ENCODE measurements at places on chromosomes 6 and 20.

DNA sequence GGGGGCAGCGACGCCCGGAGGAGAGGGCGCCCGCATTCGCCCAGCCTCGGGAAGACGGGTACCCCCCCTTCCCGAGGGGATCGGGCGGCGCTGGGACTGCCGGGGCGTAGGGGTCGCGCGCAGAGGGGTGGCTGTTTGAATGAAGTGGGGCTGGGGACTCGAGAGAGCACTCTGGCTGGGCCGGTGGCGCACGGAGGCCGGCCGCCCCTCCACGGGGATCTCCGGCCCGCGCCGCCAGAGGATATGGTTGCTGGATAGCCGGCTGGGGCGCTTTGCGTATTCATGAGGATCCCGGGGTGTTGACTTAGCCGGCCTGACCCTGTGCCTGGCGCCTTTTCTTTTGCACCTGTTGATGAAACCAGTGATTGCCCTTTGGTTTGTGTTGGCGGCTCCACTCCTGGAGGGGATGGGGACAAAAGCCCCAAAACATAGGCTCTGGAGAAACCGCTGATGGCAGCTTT, 469 bp downstream of the SYNJ2 start:
- DNase-seq = no peak

- no peak for DNase-seq
Measured at GRCh38 chr20:49140411-49140810, 47.7 kb downstream of the STAU1 start.

DNA sequence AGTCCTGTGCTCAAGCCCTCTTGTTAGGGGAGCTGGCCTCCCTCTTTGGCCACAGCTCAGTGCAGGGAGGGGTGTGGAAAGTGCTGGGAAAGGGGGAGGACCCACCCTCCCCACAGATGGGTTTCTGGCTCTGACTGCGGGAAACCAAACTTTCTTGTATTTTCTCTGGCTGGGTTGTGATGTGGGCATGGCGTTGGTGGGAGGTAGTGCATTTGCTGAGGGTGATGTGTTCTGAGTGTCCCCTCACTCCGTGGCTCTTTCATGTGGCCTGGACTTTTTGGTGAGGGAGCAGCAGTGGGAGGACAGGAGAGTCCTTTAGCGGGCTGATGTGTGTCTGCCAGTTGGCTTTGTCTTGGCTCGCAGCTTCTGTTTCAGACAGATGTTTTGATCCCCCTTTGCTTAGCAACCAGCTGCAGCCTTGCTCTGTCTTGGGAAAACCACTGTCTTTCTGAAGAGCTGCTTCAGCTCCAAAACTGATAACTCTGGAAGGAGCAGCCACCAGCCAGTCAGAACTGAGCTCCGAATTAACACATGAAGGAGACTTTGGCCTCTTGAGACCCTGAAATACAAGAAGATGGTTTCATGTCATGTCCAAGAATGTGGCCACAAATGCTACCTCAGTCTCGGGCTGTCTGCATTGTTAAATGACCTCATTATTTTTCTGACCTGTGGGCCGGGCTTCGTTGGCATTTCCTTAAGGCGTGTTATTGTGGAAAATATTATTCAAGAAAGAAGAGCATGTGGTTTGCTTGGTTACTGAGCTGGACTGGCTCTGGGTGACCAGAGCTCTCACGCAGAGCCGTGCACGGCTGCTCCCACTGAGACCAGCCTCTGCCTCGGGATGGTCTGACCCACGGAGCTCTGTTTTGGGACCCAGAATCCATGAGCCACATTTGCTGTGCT, 21.5 kb downstream of the SYNJ2 start:
- peak; percentile 61 for DNase-seq

DNA sequence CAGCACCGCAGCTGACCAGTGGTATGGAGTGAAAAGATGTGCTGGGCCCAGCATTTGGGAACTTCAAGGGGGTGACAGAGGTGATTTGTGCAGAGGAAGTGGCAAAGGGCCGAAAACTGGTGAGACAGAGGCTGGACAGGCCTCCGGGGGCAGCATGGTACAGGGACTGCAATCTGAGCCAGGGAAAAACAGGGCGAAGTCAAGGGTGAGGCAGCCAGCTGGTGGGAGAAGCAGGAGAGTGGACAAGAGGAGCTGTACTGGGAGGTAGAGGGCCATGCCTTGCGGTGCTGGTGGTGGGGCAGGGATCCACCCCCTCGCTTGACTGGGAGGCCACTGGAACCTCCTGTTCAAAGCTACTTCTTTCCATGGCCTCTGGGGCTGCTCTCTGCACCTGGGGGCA, 7.3 kb upstream of the GFRA4 start:
- no peak for DNase-seq

GRCh38 chr20:58432186-58432954, 43.3 kb downstream of the VAPB start:
- no peak for DNase-seq

- DNase-seq = no peak
Measured at GRCh38 chr6:148465670-148466069, 123.0 kb downstream of the SASH1 start.

DNA sequence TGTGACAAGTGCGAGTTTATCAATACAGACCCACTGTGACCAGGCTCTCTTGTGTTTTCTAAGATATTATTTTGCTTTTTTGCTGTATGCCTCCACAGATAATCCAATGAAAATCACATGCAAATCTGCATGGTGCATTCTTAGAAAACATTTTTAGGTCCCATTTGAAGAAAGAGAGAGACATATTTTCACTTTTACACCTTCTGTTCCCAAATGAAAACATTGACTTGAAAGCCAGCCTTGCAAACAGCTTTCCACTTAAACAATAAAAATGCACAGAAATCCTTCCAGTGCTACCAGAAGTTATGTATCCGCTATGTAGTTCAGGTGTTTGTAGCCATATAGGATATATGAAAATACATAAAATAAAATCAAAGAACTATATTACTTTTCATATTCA, 618.0 kb downstream of the CDH26 start:
- DNase-seq = no peak

DNA sequence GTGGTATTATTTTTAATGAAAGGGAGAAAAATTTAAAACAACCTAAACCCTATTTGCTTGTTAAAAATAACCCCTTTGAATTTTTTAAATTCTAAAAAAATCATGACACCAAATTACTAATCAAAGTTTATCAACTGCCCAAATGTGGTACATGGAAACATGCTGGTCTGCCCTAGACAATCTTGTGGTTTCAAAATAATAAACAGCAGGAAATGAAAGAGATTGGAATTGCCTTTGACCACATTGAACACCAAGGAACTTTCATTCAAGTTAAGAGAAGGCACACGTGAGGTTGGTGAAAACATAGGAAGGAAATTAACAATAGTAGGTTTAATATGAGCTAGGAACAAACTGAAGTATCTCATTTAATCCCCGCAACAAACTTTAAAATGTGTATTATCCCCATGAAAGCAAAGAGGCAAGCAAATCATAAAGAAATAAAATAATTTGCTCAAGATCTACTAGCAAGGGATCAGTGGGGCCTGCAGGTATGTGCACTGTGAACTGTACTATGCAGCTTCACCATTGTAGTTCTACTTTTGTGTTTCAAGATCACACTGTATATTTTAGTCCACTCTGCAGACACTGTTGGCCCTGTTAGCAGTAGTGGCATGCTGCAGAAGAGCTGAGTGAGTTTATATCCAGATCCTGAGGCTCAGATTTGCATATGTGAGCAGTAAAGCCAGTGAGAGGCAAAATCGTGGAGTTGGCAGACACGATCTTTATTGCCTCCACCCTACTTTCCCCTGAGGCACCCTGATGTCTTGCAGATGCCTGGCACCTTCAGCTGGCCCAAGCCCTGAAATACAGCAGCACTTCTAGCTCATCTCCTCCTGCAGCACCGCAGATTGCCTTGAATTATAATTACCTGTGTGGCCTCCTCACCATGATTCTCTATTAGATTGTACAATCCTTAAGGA, 157.8 kb upstream of the TENT5A start:
- DNase-seq = no peak

DNA sequence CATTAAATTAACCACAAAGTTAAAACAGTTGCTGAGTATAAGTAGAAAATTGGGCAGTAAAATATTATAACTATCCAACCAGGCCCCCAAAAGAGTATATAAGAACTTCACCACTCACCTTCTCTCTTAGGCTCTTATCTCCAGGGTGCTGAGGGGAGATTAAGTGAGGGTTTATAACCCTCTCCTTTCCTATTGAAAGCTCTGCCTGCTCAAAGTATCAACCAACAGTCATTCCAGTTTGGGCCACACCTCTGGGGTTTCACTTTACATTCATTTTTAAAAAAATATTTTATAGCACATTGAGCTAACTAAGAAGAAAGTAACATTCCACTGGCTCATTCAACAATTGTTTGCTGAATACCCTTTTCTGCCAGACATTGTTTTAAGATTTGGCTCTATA, 22.1 kb downstream of the GSTA4 start:
- no peak for DNase-seq

DNA sequence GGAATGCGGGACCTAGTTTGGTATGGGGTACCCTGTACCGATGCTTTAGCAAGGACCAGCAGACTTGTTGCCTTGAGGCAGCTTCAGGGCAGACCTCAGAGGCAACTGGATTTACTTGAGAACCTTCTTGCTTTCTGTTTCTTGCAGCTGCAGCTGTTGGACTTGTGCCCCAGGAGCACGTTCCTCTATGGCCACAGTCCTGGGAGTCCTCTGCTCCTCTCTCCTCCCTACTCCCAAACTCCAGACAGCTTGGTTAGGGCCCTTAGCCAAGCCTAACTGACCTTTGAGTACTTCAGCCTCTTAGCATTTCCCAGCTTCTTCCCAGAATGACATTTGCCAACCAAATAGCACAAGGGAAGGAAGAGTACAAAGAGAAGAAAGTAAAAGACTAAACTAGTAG, 34.7 kb downstream of the GHRH start:
- no peak for DNase-seq

DNA sequence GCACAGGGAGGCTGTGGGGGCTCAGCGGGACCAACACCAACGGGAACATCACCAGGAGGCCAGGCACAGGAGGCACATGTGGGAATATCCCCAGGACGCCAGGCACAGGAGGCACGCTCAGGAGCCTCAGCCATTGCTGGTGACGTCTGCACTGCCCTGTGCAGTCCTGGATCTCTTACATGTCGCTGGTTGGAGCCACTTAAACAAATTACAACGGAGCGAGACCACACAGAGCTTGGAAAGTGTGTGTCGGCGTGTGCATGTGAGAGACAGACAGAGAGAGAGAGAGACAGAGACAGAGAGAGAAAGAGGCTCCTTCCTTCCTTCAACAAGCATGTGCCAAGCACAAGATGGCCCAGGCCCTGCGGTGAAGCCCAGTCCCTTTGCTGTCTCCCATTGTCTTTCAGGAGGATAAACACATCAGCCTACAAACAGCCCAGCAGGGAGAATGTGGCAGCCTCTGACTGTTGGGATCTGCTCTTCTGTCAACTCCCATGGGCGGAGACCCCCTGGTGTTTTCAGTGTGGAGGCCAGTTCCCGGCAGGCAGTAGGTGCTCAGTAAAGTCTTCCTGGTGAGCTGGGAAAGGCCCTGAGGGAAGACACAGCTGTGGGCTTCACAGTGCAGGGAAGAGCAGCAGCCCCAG, 112.7 kb upstream of the THBS2 start:
- no peak for DNase-seq
